ENCODE measurements at places on chromosomes 4 and X. TPM values are rescaled to one million over a fixed set of nuclear protein-coding genes. Genes with fewer than 3 reads are reported as not detected.

DNA sequence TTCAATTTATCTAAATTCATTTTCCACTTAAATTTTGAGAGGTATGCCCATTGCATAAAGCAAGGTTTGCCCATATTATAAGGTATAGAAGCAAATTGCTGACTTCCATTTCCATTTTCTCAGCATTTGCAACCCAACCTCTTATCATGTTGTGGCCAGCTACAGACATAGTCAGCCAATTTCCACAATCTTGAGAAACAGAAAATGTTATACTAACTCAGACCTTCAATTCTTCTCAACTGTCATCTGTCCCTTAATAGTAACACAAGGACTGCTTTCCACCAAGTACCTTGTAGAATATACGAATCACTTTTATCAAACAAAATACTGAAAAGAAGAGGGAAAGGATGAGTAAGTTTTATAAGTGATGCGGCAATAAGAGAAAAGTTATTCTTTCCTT lies 11.2 kb upstream of the GRIA3 start:
- DNase-seq = no peak

- no peak for DNase-seq
Observed at GRCh38 chr4:31175242-31175910, 455.2 kb downstream of the PCDH7 start.

PNPLA4 gene
- 27.7 TPM for polyA plus RNA-seq

MAPK10 gene
- 56.5 TPM for polyA plus RNA-seq

- peak; percentile 18 for DNase-seq
Observed at GRCh38 chrX:118660085-118660484, 67.3 kb upstream of the IL13RA1 start.

DNA sequence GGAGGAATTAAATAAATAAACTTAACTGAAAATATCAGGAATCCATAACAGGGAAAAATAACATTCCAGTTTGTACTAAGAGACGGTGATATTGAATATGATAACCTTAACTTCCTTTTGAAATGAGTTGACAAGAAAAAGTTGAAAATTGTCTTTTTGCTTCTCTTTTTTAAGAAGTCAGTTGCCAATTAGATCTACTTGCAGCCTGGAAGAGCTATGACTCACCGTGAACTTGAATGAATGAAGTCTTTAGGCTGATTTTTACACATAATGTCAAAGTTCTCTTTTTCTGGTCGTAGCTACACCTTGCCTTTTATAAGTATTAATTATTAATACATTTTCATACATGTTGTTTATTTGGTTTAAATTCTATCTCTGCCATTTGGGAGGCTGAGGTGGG lies 94.4 kb upstream of the HPGD start:
- DNase-seq = no peak

MGST2 gene
- polyA plus RNA-seq = 56.9 TPM

SLC25A53 gene
- polyA plus RNA-seq = 13.8 TPM

GRCh38 chr4:1632109-1633104 lies 51.7 kb downstream of the FAM53A start:
- DNase-seq = no peak
